ENCODE measurements at places on chromosomes 16 and 17.
A peak's percentile ranks its signal among the peaks of the same experiment; 100 is the strongest.

- DNase-seq: no peak
These were observed 82.6 kb downstream of the DYNLRB2 start for GRCh38 chr16:80623376-80623775.

DNA sequence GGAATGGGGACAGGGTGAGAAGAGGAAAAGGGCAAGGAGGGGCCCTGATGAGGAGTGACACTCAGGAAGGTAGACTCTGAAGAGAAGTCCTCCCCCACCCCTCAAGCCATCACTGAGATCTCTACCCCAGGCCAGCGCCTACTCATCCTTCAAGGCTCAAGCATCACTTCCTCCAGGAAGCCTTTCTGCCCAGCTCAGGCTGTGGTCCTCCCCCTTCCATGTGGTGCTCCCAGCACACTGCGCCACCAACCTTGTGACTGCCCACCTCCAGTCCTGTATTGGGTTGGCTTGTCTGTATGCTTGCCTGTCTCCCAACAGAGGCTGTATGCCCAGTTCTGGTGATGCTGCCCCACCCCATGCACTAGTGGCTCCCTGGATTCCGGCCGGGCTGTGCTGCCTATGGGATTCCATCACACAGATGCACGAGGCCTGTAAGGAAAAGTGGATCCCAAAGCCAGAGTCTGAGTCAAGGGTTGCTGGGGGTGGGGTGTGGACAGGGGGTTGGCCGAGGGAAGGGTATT, 19.8 kb upstream of the ZFP90 start:
- DNase-seq: no peak

DNA sequence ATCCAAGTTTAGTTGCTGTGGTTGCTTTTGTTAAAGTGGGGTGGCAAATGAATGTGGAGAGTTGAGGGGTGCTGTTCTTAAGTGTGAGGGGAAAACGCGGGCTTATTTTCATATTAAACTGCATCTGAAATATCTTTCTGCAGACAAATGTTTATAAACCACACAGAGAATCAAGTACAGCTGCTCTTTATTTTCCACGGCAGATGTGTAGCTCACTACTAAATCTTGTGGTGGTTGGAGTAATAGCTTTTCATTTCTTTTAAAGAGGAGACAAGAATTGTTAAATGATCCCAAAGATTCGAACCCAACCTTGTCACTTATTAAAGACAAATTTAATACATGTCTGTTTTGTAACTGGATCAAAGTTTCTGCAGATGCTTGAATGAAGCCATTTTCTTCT, 2.1 kb downstream of the CLTC start:
- DNase-seq: no peak

- DNase-seq: no peak
These were observed 194.5 kb downstream of the FOXL1 start for GRCh38 chr16:86772671-86773353.

GRCh38 chr17:66950886-66951604, 13.5 kb upstream of the CACNG4 start:
- DNase-seq: no peak

- DNase-seq: no peak
These were observed 2270.8 kb downstream of the TP53TG3F start for GRCh38 chr16:35730251-35730650.

DNA sequence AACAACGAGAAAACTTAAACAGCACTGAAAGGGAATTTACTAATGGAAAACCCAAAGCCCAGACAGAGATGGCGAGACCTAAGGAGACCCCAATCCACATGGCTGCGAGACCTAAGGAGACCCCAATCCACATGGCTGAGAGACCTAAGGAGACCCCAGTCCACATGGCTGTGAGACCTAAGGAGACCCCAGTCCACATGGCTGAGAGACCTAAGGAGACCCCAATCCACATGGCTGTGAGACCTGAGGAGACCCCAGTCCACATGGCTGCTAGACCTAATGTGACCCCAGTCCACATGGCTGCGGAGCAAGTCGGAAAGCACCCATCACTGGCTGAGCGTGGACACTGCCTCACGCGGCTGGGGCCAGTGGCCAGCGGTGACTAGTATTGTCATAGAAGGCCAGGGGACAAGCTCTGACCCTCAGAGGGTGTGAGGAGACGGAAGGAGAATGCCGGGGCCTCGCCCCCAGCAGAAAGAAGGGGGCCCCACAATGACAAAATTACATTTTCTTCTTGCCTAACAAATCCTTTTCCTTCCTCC, 241.8 kb downstream of the C16orf95 start:
- DNase-seq: no peak

DNA sequence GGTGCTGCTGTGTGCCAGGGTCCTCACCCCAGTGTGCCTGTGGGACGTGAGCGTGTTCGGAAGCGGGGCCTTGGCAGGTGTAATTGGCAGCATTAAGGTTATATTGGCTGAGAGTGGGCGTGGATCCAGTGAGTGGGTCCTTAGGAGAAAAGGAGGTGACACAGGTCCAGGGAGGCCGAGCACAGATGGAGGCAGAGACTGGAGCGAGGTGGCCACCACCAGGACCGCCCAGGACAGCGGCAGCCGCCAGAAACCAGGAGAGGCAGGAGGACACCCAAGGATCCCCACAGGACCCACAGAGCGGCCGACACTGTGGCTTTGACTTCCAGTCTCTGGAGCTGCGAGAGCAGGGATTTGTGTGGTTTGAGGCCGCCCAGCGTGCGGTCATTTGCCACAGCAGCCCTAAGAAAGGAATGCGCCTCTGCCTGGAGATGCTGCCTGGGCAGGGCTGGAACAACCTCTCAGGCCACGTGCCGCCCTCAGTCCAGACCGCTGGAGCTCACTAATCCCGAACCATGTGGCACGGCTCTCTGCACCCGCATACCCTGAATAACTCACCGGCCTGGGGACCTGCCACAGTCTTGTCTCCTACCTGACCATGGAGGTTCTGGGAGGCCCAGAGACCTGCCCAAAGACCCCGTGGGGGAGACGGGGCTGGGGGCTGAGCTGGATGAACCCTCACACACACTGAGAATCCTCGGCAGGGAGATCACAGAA, 45.4 kb downstream of the SOX8 start:
- DNase-seq: no peak

DNA sequence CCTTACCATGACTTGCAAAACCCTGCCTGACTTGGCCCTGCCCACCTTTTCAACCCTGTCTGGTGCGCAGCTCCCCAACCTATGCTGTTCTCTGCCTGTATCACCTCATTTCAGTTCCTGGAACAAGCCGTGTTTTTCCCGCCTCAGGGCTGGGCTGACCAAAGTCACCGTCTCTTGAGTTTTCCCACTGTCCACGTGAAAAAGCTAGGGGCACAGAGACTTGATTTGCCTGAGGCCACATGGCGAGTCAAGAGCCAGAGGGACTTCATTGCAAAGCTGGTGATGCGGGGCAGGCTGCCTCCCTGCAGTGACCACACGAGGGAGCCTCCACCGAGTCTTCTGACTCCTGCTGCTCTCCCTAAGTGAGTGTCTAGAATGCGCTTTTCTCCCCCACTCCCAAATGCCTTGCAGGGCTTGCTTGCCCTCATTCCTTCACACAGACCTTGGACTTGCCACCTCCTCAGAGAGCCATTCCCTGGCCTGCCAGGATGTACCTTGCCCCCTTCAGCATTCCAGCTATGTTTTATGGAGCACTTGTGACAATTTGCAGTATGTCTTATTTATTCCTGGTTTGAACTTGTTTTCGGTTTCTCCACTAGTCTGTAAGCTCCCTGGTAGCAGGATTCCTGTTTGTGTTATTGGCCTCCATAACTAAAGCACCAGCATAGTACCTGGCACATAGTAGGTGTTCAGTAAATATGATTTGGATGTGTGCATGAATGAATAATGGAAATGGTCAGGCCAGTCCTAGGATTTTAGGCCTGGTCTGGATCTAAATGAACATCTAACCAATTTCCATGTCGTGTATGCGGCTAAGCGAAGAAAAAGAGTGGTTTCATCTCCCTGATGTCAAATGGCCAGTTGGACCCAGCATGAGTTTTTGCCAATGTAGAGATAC, 252.3 kb downstream of the SNX29 start:
- peak; percentile 5 for DNase-seq

GRCh38 chr17:39709998-39710964, 10.4 kb downstream of the ERBB2 start:
- DNase-seq: no peak

DNA sequence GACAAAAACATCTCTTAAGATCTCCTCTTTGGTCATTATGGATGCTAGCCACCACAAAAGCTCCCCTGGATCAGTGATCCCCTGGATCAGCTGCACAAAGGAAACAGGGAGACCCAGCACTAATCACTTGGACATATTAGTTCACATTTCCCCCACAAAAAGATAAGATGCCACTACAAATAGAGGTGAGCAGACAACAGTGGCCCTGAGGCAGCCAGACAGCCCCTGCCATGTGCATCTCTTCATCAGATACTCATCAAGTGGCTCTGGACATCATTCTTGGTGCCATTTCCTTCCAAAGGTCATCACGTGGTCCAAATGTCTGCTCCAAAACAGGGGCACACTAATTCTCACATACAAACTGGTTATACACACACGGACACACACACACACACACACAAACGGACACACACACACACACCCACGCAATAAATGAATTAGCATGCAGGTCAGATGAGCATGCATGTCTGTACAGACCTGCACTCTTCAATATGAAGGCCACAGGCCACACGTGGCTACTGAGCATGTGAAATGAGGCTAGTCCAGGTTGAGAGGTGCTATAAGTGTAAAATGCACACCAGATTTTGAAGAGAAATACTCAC, 4.1 kb downstream of the USP36 start:
- no peak for DNase-seq

GRCh38 chr17:17417718-17418181, 59.0 kb upstream of the MED9 start:
- DNase-seq: no peak

DNA sequence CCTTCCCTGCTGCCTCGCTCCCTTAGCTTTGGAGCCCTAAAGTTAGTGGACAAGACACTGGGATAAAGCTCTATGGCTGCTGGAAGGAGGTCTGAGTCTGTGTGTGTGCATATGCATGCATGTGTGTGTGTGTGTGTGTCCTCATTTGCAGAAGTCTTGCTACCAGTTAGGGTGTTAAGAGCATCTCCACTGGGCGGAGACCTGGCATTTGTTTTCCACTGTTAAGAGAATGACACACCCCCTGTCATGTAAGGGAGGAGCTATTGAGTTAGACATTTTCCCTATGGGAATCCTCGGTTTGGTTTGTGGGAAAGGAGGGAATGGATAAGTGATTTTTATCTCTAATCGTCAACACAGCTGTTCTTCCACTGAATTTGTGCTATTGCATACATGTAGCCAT, 24.8 kb upstream of the ARHGAP23 start:
- no peak for DNase-seq

DNA sequence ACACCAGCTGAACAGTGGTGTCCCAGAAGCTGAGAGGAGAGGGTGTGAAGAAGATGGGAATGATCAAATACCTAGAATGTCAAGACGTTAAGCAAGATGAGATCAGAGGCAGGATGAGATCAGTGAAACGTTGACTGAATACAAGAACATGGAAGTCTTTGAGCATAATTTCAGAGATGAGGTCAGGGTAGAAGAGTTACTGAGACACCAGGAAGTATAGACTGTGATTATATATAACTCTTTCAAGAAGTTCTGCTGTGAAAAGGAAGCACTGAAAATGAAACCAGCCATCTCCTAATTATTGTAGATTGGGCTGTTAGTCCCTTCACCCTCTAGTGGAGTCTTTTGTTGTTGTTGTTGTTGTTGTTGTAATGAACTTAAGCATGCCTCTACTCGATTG, 9.1 kb downstream of the SHCBP1 start:
- DNase-seq: no peak

- DNase-seq: peak; percentile 39
These were observed 544 bp downstream of the CYB561 start for GRCh38 chr17:63445571-63445953.

GRCh38 chr16:75760018-75760519, 33.8 kb upstream of the CPHXL start:
- no peak for DNase-seq

- peak; percentile 31 for DNase-seq
These were observed 1.5 kb upstream of the ARHGDIG start for GRCh38 chr16:278863-279366.

DNA sequence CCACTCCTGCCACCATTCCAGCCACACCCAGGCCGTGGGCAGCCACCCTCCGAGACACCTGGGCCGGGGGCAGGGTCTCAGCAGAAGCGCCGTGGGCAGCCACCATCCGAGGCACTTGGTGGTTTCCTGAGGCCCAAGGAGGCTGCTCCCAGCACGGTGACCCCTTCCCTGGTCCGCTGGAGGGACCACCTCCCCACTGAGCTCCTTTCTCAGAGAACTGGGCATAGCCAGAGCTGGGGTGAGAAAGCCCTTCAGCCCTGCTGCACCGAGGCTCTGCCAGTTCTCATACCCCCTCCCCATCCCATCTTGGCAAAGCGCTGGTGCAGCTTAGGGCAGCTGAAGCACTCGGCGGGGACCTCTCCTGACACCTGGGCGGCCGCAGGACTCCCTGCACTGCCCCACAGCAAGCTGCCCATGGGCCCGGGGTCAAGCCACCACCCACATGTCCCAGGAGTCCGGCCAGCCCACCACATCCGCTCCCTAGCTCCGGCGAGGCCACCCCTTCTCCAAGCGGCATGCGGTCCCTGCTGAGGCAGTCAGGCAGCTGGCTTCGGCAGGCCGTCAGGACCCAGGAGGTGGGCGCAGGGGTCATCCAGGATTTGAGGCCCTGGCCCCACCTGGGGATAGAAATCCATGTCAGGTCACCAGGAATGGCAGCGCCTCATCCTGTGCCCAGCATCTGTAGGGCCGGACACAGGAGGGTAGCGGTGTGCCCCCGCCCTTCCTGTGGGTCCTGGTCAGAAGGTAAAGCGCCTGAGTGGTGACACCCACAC, 1.3 kb upstream of the CYBA start:
- DNase-seq: no peak

DNA sequence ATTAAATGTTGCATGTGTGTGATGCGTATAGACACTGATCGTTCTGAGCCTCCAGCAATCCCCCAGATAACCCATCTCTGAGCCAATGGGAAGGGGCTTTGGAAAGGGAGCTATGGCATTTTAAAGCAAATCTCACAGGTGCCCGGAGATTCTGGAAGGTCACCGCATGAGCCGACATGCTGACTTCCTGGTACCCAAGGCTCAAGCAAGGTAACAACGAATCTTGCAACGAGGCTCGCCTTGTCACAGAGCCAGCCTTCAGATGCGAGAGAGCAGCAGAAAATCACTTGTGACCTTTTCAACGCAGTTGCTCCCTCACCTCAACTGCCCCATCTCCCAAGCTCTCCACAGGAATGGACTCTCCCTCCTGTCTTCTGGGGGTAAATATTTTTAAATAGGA, 154.8 kb upstream of the CDH5 start:
- DNase-seq: no peak

DNA sequence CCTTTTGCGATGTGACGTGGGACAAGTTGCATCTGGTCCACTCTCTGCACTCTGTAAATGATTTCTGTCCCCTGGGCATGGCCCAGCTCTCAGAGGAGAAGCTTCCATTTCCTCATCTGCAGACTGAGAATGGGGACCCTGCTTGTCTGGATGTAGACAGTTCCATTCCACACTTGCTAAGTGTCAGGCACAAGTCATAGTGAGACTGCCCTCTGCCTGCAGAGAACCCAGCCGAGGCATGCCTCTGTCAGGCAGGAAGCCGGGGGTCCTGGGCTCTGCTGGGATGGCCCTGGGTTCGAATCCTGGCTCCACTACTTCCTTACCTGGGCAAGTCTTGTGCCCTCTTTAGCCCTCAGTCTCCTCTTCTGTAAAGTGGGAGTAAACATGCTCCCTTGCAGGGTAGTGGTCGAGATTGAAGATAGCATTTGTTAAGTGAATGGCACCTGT, 4.1 kb downstream of the MAP2K3 start:
- no peak for DNase-seq

Measured in CD4-positive, alpha-beta T cell treated with Interleukin-6 at 100 ng/mL for 8 hours (primary cell).